Neural crest cell (in vitro differentiated cells): ENCODE measurements at places on chromosomes 13 and 19. TPM values are rescaled to one million over a fixed set of nuclear protein-coding genes. Genes with fewer than 3 reads are reported as not detected.

PNMA8A gene
- 28.4 and 29.9 TPM in 2 replicates for total RNA-seq

FCGBP gene
- 1.0 and 1.6 TPM in 2 replicates for total RNA-seq

METTL21C gene
- total RNA-seq = not detected in 2 replicates

CNN1 gene
- total RNA-seq = 1.6 and 1.8 TPM in 2 replicates

ZNF583 gene
- total RNA-seq = 9.2 and 9.8 TPM in 2 replicates

VRK3 gene
- total RNA-seq = 43.4 TPM in 2 replicates

ANGPTL8 gene
- total RNA-seq = not detected in 2 replicates

ZNF793 gene
- 17.7 and 18.1 TPM in 2 replicates for total RNA-seq

ZSCAN1 gene
- total RNA-seq = 7.1 and 7.6 TPM in 2 replicates

GRK1 gene
- 0.77 and 1.5 TPM in 2 replicates for total RNA-seq

GRCh38 chr13:53562419-53562818, 533.8 kb downstream of the OLFM4 start:
- peaks cover 3% of the 10 kb centered on the region for H3K4me1 ChIP-seq
- no peaks in the 10 kb centered on the region for H3K27me3 ChIP-seq
- H3K36me3 ChIP-seq = no peaks in the 10 kb centered on the region
- no peak for DNase-seq
- no peak overlapping the region for H3K27ac ChIP-seq
- no peak overlapping the region for H3K4me3 ChIP-seq

- no peaks in the 10 kb centered on the region for H3K27me3 ChIP-seq
- no peak overlapping the region for H3K27ac ChIP-seq
- no peaks in the 10 kb centered on the region for H3K36me3 ChIP-seq
These were observed 522.6 kb downstream of the RFC3 start for GRCh38 chr13:34340534-34340933.

DNA sequence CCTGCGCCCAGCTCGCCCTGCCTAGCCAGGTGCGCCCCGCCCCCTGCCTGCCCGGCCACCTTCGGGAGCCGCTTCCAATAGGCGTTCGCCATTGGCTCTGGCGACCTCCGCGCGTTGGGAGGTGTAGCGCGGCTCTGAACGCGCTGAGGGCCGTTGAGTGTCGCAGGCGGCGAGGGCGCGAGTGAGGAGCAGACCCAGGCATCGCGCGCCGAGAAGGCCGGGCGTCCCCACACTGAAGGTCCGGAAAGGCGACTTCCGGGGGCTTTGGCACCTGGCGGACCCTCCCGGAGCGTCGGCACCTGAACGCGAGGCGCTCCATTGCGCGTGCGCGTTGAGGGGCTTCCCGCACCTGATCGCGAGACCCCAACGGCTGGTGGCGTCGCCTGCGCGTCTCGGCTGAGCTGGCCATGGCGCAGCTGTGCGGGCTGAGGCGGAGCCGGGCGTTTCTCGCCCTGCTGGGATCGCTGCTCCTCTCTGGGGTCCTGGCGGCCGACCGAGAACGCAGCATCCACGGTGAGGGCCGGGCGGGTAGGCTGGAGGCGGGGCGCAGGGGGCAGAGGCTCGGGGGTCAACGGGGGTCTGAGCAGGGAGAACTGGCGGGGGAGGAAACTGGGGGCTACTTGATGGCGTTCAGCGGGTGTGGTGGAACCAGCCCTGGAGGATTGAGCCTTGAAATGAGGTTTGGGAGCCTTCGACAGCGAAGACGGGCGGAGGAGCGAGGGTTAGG, at the start of gene SPINT2:
SPINT2 (plus strand) TSS at position 88 of the 727 bp plus-strand sequence; CDS start at position 408, 320 bp downstream.
- no peak within 1 kb of the TSS for H3K27ac ChIP-seq
- H3K4me1 ChIP-seq = peaks cover 37% of the 10 kb centered on the region
- H3K36me3 ChIP-seq = no peaks in the 10 kb centered on the region
- H3K27me3 ChIP-seq = peaks cover 28% of the 10 kb centered on the region
- H3K4me3 ChIP-seq = peak within 1 kb of the TSS; percentile 76
- peak; percentile 47 for DNase-seq

DNA sequence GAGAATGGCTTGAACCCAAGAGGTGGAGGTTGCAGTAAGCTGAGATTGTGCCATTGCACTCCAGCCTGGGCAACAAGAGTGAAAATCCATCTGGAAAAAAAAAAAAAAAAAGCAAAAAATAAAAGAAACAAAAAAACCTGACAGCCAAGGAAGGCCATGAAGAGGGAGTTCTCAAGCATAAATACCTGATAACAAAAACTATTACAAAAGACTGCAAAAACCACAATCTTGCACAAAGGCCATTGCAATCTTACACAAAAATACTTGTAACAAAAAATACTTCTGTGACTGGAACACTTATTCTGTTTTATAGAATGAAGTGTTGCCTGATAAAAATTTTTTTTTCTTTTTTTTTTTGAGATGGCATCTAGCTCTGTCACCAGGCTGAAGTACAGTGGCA, 61.5 kb upstream of the TSC22D1 start:
- no peak overlapping the region for H3K4me3 ChIP-seq
- no peak overlapping the region for H3K27ac ChIP-seq
- no peaks in the 10 kb centered on the region for H3K27me3 ChIP-seq
- no peaks in the 10 kb centered on the region for H3K36me3 ChIP-seq
- no peaks in the 10 kb centered on the region for H3K4me1 ChIP-seq

- no peak for DNase-seq
- peak overlapping the region; percentile 19 for H3K27ac ChIP-seq
- H3K27me3 ChIP-seq = peaks cover 16% of the 10 kb centered on the region
These were observed 41.2 kb upstream of the KLF2 start for GRCh38 chr19:16283210-16284061.

DNA sequence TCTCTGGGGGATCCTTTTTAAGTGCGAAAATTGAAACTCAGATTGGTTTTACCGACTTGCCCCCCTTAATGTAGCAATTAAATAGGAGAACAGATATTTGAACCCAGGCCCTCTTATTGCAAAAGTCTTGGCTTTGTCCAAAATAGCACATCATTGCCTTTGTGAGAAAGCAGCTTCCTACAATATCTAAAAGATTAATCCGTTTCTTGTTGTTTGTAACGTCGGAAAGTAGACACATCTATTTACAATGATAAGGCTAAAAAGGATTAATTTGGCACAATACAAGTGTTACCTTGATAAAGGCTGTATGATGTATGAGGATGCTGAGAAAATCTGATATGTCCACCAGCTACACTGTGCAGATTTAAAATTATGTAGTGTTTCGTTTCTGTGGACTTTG, 108.7 kb upstream of the SLC10A2 start:
- H3K36me3 ChIP-seq = no peaks in the 10 kb centered on the region
- no peak overlapping the region for H3K4me3 ChIP-seq
- no peak overlapping the region for H3K27ac ChIP-seq
- H3K4me1 ChIP-seq = peaks cover 9% of the 10 kb centered on the region
- DNase-seq = no peak
- no peaks in the 10 kb centered on the region for H3K27me3 ChIP-seq

DNA sequence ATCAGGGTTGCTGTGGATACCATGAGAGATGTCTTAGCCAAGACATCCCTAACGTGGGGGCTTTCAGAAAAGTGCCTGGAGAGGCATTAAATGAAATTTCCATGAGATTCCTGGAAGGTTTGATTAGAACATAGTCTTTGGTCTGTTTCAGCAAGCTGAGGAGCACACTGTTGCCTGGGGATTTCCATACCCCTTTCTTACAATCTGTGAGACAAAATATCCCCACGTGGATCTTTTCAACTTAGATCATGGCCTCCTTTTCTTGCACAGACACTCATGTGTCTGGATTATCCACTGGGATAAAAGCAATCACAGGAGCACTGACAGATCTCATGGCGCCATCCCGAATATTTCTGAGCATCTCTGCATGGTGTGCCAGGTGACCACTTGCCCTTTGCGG, 41.7 kb downstream of the GPR12 start:
- H3K27me3 ChIP-seq = no peaks in the 10 kb centered on the region
- H3K36me3 ChIP-seq = no peaks in the 10 kb centered on the region
- DNase-seq = no peak
- H3K4me1 ChIP-seq = peaks cover 5% of the 10 kb centered on the region

- no peak overlapping the region for H3K27ac ChIP-seq
- H3K4me3 ChIP-seq = no peak overlapping the region
- no peaks in the 10 kb centered on the region for H3K27me3 ChIP-seq
- no peaks in the 10 kb centered on the region for H3K36me3 ChIP-seq
These were observed 454.7 kb upstream of the TSHZ3 start for GRCh38 chr19:31803835-31804446.

- no peak overlapping the region for H3K27ac ChIP-seq
- peak overlapping the region; percentile 68 for H3K4me3 ChIP-seq
- no peak for DNase-seq
- H3K4me1 ChIP-seq = peaks cover 38% of the 10 kb centered on the region
- H3K36me3 ChIP-seq = no peaks in the 10 kb centered on the region
These were observed 4.9 kb upstream of the SBK3 start for GRCh38 chr19:55550321-55550650.

DNA sequence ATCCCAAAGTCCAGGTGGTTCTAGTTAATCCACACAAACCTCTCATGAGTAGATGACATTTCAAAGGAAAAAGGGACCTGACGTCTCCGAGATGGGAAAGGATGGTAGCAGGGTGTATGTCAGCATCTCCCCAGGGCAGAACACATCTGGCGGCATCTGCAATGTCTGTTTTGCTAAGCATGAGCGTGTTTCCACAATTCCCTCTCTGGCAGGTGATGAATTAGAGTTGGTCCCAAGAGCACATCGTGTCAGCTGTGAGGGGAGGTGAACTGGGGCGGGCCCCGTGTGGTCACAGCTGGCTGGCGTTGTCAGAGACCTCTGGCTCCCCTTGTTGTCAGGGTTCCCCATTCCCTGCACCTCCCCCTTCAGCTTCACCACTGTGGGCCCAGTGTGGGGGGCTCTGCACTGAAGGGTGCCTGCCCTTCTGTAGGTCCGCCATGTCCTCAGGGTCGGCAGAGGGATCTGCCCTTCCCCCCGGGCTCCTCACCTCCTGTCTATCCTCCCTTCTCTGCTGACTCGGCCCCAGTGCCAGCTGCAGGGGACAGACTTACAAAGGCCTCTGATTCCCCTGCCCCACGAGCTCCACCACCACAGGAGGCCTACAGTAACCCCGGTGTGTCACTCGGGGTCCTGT, 58.2 kb downstream of the CDADC1 start:
- no peak overlapping the region for H3K27ac ChIP-seq
- no peaks in the 10 kb centered on the region for H3K27me3 ChIP-seq
- peaks cover 37% of the 10 kb centered on the region for H3K4me1 ChIP-seq
- H3K4me3 ChIP-seq = no peak overlapping the region
- peaks cover 4% of the 10 kb centered on the region for H3K36me3 ChIP-seq

DNA sequence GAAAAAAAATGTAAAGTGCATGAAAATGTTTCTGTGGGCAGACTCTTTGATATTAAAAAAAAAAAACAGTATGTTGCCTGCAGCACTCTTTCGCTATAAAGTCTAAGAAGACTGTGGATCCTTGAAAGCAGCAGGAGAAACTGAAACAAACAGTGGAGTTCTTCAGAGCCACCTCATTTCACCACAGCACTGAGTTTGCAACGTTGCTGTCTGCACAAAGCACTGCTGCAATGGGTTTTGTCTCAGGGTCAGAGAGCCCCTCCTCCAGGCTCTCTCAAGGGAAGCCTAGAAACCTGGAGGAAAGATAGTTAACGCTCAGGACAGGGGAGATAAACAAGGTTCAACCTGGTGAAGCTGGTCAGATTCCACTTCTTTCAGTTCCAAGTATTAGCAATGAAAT, 248.7 kb downstream of the EFNB2 start:
- peaks cover 19% of the 10 kb centered on the region for H3K4me1 ChIP-seq
- H3K36me3 ChIP-seq = no peaks in the 10 kb centered on the region
- H3K4me3 ChIP-seq = peak overlapping the region; percentile 28

- H3K36me3 ChIP-seq = no peaks in the 10 kb centered on the region
- no peak overlapping the region for H3K4me3 ChIP-seq
- peaks cover 13% of the 10 kb centered on the region for H3K4me1 ChIP-seq
- no peak for DNase-seq
- H3K27me3 ChIP-seq = no peaks in the 10 kb centered on the region
These were observed 230.7 kb upstream of the SPRY2 start for GRCh38 chr13:80571346-80572307.

- H3K27ac ChIP-seq = peak overlapping the region; percentile 57
- no peaks in the 10 kb centered on the region for H3K36me3 ChIP-seq
- no peak overlapping the region for H3K4me3 ChIP-seq
These were observed 113.8 kb downstream of the TBC1D4 start for GRCh38 chr13:75368167-75368566.

GRCh38 chr13:39224671-39225240, 186.5 kb downstream of the NHLRC3 start:
- H3K27me3 ChIP-seq = no peaks in the 10 kb centered on the region
- no peaks in the 10 kb centered on the region for H3K4me1 ChIP-seq
- H3K4me3 ChIP-seq = no peak overlapping the region
- no peak overlapping the region for H3K27ac ChIP-seq
- DNase-seq = no peak
- peaks cover 16% of the 10 kb centered on the region for H3K36me3 ChIP-seq

GRCh38 chr13:94759120-94759728, 46.9 kb upstream of the SOX21 start:
- DNase-seq = no peak
- H3K36me3 ChIP-seq = peaks cover 5% of the 10 kb centered on the region
- H3K27me3 ChIP-seq = no peaks in the 10 kb centered on the region
- no peak overlapping the region for H3K4me3 ChIP-seq

- H3K36me3 ChIP-seq = no peaks in the 10 kb centered on the region
- no peak for DNase-seq
- no peak overlapping the region for H3K27ac ChIP-seq
- no peaks in the 10 kb centered on the region for H3K27me3 ChIP-seq
These were observed 1097.8 kb downstream of the PCDH17 start for GRCh38 chr13:58729361-58729760.

DNA sequence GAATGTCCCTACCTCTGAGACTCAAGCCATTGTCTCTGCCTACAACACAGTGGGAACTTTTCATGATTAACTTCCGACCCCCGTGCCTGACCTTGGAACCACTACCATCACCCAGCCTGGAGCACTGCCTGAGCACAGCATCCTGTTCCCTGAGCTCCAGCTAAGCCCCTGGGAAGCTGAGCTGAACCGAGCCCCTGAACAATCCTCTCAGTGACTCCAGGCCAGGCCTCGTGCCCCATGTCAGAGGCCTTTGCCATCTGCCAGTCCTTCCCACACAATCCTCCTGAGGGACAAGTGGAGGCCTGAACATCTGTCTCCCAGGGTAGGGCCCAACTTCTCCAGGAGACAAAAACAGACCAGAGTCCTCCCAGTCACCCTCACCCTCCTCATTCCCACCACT, 17.5 kb downstream of the CEACAM3 start:
- peaks cover 51% of the 10 kb centered on the region for H3K27me3 ChIP-seq
- no peak for DNase-seq
- no peaks in the 10 kb centered on the region for H3K36me3 ChIP-seq
- no peaks in the 10 kb centered on the region for H3K4me1 ChIP-seq
- H3K4me3 ChIP-seq = no peak overlapping the region
- H3K27ac ChIP-seq = no peak overlapping the region

- H3K27me3 ChIP-seq = peaks cover 84% of the 10 kb centered on the region
- no peak overlapping the region for H3K27ac ChIP-seq
- no peaks in the 10 kb centered on the region for H3K36me3 ChIP-seq
- H3K4me1 ChIP-seq = peaks cover 22% of the 10 kb centered on the region
These were observed 1.8 kb downstream of the CRLF1 start for GRCh38 chr19:18604820-18605159.

DNA sequence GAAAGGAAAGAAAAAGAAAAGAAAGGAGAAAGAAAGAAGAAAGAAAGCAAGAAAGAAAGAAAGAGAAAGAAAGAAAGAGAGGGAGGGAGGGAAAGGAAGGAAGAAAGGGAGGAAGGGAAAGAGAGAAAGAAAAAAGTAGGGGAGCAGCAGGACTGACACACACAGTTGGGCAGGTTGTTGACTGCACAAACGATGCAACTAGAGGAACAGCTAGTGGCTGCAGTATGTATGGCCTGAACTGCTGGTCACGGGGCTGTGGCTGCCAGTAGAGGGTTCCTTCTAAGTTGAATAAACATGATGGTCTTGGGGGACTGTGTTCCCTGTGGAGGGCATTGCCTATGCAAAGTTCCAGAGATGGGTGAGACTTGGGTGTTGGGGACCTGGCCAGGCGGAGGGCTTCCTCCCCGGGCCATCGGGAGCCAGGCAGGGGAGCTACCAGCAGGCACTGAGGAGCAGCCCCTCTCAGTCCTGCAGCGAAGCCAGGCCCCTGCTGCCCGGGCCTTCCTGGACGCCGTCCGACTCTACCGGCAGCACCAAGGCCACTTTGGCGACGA, 16.7 kb upstream of the COLGALT1 start:
- H3K36me3 ChIP-seq = no peaks in the 10 kb centered on the region
- no peak overlapping the region for H3K27ac ChIP-seq
- H3K4me1 ChIP-seq = peaks cover 12% of the 10 kb centered on the region
